Uterus (tissue), 4 donors: ENCODE measurements at places on chromosomes 2 and 18. TPM values are rescaled to one million over a fixed set of nuclear protein-coding genes. Genes with fewer than 3 reads are reported as not detected.

ITPRIPL1 gene
- total RNA-seq: 7.3 TPM

TSPYL6 gene
- total RNA-seq: not detected

ANTXR1 gene
- total RNA-seq: 134 TPM

SOWAHC gene
- 8.8 TPM for total RNA-seq

PLB1 gene
- 3.8 TPM for total RNA-seq

ECEL1 gene
- total RNA-seq: not detected

SERPINB12 gene
- total RNA-seq: not detected

SLC23A3 gene
- total RNA-seq: 1.8 TPM

ITM2C gene
- total RNA-seq: 68.8 TPM

LIMS4 gene
- 5.6 TPM for total RNA-seq

TXNDC9 gene
- 33.9 TPM for total RNA-seq

NEB gene
- 2.2 TPM for total RNA-seq

DNA sequence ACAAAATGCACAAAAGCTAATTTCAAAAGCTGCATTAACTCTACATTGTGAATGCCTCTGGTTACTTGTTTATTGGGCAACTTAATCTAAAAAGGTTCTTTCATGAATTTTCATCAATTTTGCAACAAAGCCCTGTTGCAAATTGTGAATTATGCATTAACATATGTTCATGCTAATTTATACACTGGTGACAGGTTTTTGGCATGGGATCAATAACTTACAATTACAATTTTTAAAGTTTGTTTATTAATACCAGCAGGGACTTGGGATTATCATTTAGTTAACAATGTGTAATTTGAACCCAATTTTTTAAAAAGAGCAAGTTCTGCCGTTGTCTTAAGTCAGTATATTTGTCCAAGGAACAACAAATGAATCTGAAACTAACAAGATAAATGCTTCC lies 183.6 kb downstream of the DCC start:
- H3K4me1 ChIP-seq: no peaks in the 10 kb centered on the region
- no peak overlapping the region for H3K4me3 ChIP-seq
- H3K27ac ChIP-seq: no peak overlapping the region
- no peaks in the 10 kb centered on the region for H3K36me3 ChIP-seq
- H3K27me3 ChIP-seq: no peaks in the 10 kb centered on the region

DNA sequence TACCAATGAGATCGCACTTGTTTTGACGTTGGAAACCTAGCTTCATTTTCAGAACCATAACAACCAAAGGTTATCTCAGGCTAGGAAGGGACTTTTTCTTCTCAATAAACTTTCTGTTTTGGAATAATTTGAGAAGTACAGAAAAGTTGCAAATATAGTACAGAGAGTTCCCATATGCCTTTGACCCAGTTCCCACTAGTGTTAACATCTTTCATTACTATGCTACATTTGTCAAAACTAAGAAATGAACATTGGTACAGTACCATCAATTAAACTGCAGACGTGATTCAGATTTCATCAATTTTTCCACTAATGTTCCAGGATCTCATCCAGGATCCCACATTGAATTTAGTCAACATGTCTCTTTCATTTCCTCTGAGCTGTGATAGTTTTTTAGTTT lies 111.6 kb downstream of the ATL2 start:
- no peaks in the 10 kb centered on the region for H3K27me3 ChIP-seq
- no peaks in the 10 kb centered on the region for H3K4me1 ChIP-seq
- no peaks in the 10 kb centered on the region for H3K36me3 ChIP-seq
- no peak overlapping the region for H3K4me3 ChIP-seq

DNA sequence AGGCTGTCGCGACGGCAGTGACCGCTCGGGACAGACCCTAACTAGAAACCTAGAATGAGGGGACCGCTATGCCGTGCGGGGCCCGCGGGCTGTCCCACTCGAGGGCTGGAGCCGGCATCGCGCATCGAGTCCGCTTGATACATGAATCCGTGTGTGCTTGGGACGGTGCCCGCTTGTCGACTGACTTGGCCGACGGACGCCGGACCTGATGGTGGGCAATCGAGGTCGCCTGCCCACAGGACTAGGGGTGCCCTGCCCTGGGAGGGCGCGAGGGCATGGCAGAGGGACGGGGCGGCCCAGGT lies 749 bp upstream of the PTMA start:
- H3K4me1 ChIP-seq: peaks cover 9% of the 10 kb centered on the region
- peak overlapping the region; percentile 99 for H3K27ac ChIP-seq

DNA sequence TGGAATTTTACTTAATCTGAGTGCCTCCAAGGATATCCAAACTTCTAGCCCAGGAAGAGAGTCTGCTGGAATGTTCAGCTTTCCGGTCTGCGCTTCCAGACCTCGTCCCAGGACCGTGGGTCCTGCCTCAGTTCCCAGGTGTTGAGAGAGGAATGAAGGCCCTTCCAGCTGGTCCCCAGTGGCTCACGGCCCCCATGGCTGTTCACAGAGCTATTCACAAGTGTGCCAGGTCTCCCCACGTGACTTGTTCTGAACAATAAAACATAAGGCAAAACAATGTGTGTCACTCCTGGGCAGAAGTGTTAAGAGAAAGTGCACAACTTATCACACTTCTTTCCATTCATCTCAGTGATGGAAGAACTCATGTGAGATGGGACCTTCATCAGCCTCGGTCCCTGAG lies 20.1 kb upstream of the TEX51 start:
- no peaks in the 10 kb centered on the region for H3K27me3 ChIP-seq
- H3K27ac ChIP-seq: no peak overlapping the region
- no peak overlapping the region for H3K4me3 ChIP-seq
- H3K4me1 ChIP-seq: no peaks in the 10 kb centered on the region
- H3K36me3 ChIP-seq: no peaks in the 10 kb centered on the region

- no peaks in the 10 kb centered on the region for H3K36me3 ChIP-seq
These were observed 40.4 kb upstream of the FAM124B start for GRCh38 chr2:224442071-224442967.

DNA sequence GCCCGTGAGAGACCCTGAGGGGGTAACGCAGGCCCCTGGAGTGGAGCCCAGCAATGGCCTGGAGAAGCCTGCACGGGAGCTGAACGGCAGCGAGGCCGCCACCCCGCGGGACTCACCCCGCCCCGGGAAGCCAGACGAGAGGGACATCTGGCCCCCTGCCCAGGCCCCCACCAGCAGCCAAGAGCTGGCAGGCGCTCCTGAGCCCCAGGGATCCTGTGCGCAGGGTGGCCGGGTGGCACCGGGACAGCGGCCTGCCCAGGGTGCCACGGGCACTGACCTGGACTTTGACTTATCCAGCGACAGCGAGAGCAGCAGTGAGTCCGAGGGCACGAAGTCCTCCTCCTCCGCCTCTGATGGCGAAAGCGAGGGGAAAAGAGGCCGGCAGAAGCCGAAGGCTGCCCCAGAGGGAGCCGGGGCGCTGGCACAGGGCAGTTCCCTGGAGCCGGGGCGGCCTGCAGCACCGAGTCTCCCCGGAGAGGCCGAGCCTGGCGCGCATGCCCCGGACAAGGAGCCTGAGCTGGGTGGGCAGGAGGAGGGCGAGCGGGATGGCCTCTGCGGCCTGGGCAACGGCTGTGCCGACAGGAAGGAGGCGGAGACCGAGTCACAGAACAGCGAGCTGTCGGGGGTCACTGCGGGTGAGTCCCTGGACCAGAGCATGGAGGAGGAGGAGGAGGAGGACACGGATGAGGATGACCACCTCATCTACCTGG lies 35.1 kb downstream of the CTDP1 start:
- H3K4me1 ChIP-seq: no peaks in the 10 kb centered on the region
- no peaks in the 10 kb centered on the region for H3K27me3 ChIP-seq
- H3K36me3 ChIP-seq: no peaks in the 10 kb centered on the region
- H3K27ac ChIP-seq: no peak overlapping the region
- no peak overlapping the region for H3K4me3 ChIP-seq
- no peak for DNase-seq

- no peak for DNase-seq
- no peak overlapping the region for H3K27ac ChIP-seq
- no peaks in the 10 kb centered on the region for H3K27me3 ChIP-seq
- no peaks in the 10 kb centered on the region for H3K4me1 ChIP-seq
- no peaks in the 10 kb centered on the region for H3K36me3 ChIP-seq
- no peak overlapping the region for H3K4me3 ChIP-seq
These were observed 107.4 kb downstream of the PDCL3 start for GRCh38 chr2:100670232-100670631.

- H3K27ac ChIP-seq: no peak overlapping the region
- H3K4me1 ChIP-seq: no peaks in the 10 kb centered on the region
- no peak for DNase-seq
- H3K27me3 ChIP-seq: no peaks in the 10 kb centered on the region
- H3K4me3 ChIP-seq: no peak overlapping the region
These were observed 295.1 kb upstream of the RAB12 start for GRCh38 chr18:8314124-8314523.

- DNase-seq: no peak
- no peak overlapping the region for H3K4me3 ChIP-seq
- no peaks in the 10 kb centered on the region for H3K27me3 ChIP-seq
- no peak overlapping the region for H3K27ac ChIP-seq
These were observed 6.9 kb upstream of the CCBE1 start for GRCh38 chr18:59704146-59704545.

DNA sequence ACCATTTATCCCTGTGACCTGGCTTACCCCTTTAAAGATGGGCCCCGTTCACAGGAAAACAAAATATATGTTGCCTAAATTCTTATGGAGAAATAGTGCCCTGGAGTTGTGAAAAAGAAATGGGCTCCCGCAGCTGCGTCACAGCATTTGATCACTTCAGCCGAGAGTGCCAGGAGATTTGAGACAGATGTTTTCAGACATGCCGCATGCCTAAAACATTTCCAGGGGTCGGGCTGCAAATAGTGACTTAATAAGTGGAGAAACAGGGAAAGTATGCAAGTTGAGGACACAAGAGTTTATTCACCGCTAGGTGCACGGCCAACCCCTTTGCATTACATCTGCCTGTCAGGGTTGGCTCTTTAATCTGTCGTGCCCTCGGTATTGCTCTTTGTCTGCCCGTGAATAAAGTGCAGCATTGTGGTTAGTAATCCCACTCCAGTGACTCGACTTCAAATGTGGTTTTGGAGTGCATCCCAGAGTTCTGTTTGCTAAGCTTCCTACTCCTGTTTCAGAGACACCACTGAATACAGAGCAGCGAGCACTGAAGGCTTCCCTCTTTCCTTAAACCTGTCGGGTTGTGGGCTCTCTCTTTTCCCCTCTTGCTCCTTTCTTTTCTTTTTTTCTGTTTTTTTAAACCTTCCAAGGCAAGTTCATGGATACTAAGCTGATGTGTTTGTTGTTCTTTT lies 187.5 kb downstream of the LTBP1 start:
- H3K27me3 ChIP-seq: no peaks in the 10 kb centered on the region
- peak overlapping the region; percentile 34 for H3K4me3 ChIP-seq
- H3K27ac ChIP-seq: peak overlapping the region; percentile 82
- no peaks in the 10 kb centered on the region for H3K36me3 ChIP-seq
- H3K4me1 ChIP-seq: peaks cover 7% of the 10 kb centered on the region

- peak; percentile 63 for DNase-seq
- no peaks in the 10 kb centered on the region for H3K27me3 ChIP-seq
- H3K4me3 ChIP-seq: no peak overlapping the region
- peaks cover 12% of the 10 kb centered on the region for H3K4me1 ChIP-seq
These were observed 27.4 kb upstream of the CNNM3 start for GRCh38 chr2:96788442-96789244.

- no peaks in the 10 kb centered on the region for H3K27me3 ChIP-seq
- no peak overlapping the region for H3K4me3 ChIP-seq
- H3K4me1 ChIP-seq: no peaks in the 10 kb centered on the region
- DNase-seq: peak; percentile 75
- peak overlapping the region; percentile 74 for H3K27ac ChIP-seq
These were observed 77.8 kb downstream of the MBP start for GRCh38 chr18:77054606-77055428.

- no peak for DNase-seq
- no peaks in the 10 kb centered on the region for H3K27me3 ChIP-seq
- no peaks in the 10 kb centered on the region for H3K4me1 ChIP-seq
- no peaks in the 10 kb centered on the region for H3K36me3 ChIP-seq
These were observed 3.3 kb downstream of the KCNIP3 start for GRCh38 chr2:95300450-95300849.

- H3K36me3 ChIP-seq: no peaks in the 10 kb centered on the region
- DNase-seq: no peak
- H3K27ac ChIP-seq: no peak overlapping the region
- no peak overlapping the region for H3K4me3 ChIP-seq
- H3K27me3 ChIP-seq: no peaks in the 10 kb centered on the region
These were observed 6.8 kb upstream of the ARHGAP25 start for GRCh38 chr2:68727683-68728375.

DNA sequence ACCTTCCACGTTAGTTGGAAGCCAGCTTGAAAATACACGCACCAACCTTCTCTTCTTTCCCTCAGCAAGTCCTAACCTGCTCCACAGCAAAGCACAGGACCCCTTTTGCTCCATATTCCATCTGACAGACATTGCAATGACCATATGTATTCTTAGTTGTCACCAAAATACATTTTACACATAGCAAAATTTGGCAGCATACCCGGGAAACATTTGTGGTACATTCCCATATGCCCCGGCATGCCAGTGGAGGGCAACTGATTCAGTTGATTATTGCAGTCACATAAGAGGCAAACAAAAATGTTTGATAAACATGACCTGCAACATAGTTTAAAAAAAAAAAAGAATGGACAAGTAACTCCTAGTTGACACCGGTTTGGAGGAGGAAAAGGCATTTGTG lies 202.1 kb upstream of the UBE2E3 start:
- no peak overlapping the region for H3K27ac ChIP-seq
- no peak overlapping the region for H3K4me3 ChIP-seq
- H3K4me1 ChIP-seq: no peaks in the 10 kb centered on the region
- no peak for DNase-seq
- H3K27me3 ChIP-seq: no peaks in the 10 kb centered on the region
- no peaks in the 10 kb centered on the region for H3K36me3 ChIP-seq

- no peaks in the 10 kb centered on the region for H3K36me3 ChIP-seq
- H3K27me3 ChIP-seq: no peaks in the 10 kb centered on the region
- DNase-seq: no peak
These were observed 255.7 kb downstream of the HDAC4 start for GRCh38 chr2:239145106-239145505.
